ENCODE measurements at places on chromosomes 16 and 17.

- no peak for DNase-seq
These were observed 1.7 kb upstream of the IGF2BP1 start for GRCh38 chr17:48995304-48995973.

DNA sequence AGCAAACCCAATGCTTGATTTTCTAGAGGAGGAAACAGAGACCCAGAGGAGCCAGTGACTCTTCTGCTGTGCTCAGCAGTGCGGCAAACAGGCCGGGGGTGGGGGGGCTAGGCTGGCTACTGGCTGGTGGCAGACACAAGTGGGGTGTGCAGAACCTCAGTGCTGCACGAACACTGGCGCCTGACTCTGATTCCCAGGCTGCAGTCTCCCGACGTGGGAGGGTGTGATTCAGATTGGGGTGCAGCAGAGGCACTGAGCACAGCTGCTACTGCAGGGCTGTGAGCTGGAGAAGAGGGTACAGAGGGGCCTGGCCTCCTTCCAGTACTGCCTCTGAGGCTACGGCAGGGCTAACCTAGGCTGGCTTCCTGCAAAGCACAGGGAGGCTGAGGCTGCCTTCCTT is 8.1 kb downstream of the RPL19 start:
- no peak for DNase-seq

DNA sequence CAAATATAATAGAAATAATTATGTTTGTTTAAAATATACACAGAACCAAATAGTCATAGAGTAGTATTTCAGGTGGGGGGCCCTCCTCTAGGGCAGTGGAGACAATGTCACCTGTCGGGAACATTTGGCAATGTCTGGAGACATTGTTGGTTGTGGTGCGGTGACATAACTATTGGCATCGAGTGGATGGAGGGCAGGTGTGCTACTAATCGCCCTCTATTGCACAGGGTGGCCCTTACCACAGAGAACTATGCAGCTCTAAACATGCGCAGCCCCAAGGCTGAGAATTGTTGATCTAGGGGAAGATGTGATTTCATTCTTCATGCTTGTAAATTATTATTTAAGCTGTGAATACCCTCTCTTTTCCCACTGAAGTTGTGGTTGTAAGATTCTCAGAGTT is 594.0 kb downstream of the WWOX start:
- no peak for DNase-seq

DNA sequence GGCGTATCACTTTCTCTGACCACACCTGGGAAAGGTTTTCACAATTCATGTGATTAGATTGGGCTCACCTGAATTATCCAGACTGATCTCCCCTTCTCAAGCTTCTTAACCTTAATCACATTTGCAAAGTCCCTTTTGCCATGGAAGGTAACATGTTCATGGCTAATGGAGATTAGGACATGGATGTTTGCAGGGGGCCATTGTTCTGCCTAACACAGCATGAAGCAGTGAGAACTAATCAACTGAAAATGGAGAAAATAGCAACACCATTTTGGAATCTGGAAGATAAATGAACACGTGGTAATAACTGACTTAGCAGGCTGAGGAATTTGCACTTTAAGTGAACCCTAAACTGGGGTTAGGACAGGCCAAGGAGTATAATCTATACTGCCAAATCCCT is 25.0 kb upstream of the SBK1 start:
- no peak for DNase-seq

DNA sequence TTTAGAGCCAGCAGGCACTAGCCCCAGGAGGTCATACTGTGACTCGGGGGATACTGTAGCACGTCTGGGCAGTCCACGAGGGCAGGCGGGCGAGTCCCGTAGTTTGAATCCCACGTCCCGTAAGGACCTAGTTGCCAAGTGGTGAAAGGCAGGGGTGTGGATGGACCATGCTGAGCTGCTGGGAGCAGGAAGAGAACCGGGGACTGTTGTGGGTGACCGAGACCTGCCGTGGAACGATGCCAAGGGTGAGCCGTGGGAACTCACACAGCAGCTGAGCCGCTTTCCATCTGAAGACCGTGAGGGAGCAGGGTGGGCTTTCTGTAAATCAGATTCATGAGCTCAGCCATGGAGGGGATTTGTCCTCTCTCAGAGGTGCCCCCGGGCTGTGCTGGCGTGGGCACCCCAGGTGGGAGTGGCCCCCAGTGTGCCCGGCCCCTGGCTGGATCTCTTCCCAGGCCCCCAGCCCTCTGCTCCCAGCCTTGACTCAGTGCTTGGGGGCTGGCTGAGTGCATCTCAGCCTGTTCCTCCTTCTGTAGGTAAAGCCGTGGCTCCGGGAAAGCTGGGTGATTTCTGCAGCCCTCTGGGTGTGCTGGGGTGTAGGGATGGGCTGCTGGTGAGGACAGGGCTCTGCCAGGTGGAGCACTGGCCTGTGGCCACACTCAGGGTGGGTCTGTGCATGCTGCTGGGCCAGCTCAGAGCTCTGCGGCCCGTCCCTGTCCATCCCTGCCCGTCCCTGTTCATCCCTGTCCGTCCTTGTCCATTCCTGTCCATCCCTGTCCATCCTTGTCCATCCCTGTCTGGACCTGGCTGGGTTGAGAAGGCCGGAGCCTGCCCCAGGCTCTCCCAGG is 13.6 kb downstream of the ASPSCR1 start:
- DNase-seq = no peak

DNA sequence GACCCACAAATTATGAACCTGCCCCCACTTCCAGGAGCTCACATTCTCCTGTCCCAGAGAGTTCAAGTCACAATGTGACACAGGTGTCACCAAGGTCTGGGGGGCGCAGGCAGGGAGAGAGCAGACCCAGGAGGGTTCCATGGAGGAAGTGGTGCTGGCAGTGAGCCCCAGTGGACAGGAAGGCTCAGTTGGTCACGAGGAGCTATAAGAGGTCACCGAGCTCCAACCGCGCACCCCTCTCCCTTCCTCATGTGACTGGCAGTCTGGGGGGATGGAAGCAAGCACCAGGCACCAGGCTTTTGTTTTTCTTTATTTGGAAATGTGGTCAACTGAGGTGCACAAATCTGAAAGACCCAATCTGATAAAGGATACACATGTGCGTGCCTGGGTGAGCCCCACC is 2.5 kb downstream of the ITGAD start:
- no peak for DNase-seq

DNA sequence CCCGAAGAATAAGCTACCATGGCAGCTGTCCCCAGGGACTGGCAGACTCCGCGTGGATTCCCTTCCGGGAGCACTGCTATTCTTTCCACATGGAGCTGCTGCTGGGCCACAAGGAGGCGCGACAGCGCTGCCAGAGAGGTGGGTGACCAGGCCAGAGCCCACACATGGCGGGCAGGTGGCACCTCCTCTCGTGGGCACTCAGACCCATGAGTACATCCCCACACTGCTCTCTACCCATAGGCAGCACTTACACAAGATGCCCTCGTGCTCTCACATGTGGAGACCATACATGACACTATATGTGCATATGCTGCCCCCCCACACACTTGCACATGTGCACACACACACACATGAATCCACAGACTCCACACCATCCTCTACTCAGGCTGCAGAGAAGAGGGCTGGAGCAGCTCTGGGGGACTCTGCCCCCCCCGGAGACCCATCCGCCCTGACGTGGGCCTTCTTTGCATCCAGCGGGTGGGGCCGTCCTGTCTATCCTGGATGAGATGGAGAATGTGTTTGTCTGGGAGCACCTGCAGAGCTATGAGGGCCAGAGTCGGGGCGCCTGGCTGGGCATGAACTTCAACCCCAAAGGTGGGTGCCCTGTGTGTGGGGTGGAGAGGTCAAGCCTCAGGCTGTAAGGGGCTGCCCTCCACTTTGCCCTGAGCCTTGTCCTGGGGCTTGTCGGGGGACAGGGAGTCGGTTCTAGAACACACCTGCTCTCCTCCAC is 62.9 kb downstream of the MRC2 start:
- DNase-seq = no peak

- no peak for DNase-seq
These were observed 242.8 kb upstream of the PSMD7 start for GRCh38 chr16:74053826-74054225.

GRCh38 chr16:86354641-86355513 is 155.4 kb upstream of the FOXF1 start:
- no peak for DNase-seq

GRCh38 chr17:54749157-54749556 is 151.5 kb upstream of the TOM1L1 start:
- no peak for DNase-seq

GRCh38 chr16:69839240-69839688 is 77.1 kb downstream of the WWP2 start:
- DNase-seq = no peak

DNA sequence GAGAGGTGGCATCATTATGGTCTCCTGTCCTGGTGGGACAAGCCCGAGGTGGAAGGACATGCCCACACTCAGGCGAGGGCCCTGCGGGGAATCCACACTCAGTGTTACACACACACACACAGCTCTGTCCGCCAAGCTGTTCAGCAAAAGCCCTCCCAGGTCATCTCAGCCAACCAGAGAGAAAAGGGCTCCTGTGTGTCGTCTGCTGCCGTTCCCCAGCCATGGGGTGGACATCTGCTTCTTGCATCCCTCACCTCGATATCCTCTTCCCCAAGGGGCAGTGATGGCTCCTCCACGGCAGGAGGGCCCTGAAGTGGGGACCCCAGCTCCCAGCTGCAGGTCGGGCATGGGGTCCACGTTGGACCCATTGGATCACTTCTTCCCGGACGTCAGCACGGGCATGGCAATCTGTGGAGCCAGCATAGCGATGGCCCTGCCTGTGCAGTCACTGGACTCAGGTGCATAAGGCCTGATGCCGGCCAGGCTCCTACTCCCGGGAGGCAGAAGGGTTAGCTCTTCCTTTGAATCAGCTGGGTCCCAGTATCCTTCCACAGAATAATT is 290.1 kb downstream of the C16orf95 start:
- no peak for DNase-seq

GRCh38 chr16:9034056-9034455 is 57.4 kb upstream of the HAPSTR1 start:
- DNase-seq = no peak

DNA sequence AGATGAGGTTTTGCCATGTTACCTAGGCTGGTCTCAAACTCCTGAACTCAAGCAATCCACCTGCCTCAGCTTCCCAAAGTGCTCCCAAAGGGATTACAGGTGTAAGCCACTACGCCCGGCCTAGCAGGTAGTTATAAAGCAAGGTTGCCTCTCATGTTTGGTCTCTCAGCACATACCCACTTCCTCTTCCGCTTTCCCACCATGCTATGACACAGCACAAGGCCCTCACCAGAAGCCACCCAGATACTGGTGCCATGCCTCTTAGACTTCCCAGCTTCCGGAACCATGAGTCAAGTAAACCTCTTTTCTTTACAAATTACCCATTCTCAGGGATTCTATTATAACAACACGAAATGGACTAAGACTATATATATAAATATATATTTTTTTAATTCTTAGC is 143.6 kb downstream of the COPRS start:
- no peak for DNase-seq

- DNase-seq = no peak
These were observed 9.8 kb upstream of the RFFL start for GRCh38 chr17:35073183-35073790.
